ENCODE measurements at places on chromosomes 5 and 9.

DNA sequence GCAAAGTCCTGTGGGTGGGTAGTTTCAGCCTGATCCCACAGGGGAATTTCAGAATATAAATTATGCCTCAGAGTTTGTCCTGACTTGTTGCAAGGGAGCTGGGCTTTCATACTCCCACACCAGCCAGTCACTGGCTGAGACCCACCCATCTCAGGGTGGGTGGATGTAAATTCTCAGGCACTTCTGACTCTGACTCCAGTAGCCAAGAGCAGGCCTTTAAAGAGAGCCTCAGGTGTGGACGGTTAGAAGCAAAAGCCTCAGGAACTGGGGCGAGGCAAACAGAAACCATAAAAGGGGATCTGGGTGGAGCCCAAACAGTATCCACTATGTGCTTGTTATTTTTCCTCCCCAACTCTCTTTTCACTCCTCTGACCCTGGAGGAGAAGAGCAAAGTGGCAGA, 28.6 kb upstream of the FBXW11 start:
- no peak for DNase-seq

- no peak for DNase-seq
These were observed 381.6 kb upstream of the PRR16 start for GRCh38 chr5:120082316-120083068.

DNA sequence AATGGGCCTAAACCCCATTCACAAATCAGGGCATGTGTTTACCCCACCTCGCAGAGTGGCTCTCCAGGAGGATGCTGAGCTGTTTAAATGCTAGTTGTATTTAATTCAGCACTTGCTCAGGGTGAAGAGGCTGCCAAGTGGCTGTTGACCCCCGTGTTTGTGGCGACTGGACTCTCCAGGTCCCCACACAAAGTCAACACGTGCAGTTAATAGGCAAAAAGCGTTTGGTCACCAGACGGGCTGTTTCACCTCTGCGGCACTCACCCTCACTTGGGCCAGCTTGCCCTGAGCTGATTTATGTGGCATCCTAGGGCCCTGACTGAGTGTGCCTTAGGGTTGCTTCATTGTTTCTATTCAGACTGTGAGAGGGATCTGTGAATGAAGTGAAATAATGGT, 152.3 kb downstream of the GAS1 start:
- no peak for DNase-seq

DNA sequence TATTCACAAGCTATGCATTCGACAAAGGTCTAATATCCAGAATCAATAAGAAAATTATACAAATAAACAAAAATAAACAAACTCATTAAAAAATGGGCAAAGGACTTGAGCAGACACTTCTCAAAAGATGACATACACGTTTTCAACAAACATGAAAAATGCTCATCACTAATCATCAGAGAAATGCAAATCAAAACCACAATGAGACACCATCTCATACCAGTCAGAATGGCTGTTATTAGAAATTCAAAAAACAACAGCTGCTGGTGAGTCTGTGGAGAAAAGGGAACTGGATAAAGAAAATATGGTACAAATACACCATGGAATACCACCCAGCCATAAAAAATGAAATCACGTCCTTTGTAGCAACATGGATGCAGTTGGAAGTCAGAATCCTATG, 45.1 kb upstream of the PUM3 start:
- no peak for DNase-seq

DNA sequence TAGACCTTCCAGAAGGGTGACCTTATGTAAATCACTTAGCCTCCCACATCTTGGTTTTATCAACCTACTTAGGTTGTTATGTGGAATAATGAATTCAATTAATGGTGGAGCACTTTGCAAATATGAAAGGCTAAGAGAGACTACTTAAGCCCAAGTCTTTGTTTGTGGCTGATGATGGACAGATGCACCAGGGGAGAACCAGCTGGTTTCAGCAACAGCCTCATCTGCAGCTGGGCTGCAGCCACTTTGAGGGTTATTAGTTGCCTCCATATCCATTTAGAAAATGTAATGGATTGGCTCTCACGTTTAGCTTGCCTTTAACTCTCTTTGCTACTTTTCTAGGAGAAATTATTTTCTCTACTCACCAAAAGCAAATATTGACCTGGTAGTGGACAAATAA, 146.6 kb downstream of the ESM1 start:
- DNase-seq = no peak

DNA sequence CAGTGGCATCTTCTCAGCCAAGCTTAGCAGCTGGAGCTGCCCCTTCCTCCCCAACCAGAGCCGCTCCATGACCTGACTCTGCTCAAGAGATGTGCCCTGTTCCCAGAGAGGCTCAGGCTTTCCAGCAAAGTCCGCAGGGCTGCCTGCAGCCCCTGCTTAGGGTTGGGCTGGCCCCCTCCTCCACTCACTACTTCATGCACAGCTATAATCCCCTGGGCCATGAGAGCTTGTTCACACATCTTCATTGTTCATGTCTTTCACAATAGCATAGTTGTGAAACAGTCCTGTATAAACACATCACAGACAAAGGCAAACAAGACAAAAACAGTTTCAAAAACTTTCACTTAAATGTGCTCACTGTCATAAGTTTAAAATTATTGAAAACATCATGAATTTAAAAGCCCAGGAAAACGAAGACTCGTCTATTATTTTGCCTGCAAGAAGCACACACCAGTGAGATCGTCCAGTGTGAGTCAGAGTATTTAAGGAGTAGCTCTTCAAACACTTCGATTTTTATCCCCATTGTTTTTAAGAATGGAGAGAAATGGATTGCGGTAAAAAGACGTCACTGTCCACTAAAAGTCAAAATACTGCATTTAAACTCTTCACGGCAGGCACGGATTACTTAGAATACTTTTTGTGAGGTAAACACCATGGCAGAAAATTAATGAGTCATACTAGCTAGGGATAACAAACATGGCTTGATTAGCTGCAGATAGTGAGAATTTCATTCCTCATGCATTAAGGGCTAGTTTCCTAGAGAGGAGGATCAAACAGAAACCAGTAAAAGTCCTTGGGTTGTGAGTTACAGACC, 40.7 kb upstream of the S1PR3 start:
- DNase-seq = no peak

GRCh38 chr9:21144603-21145002, 3.0 kb upstream of the IFNW1 start:
- DNase-seq = no peak

GRCh38 chr5:173001229-173001841, 17.8 kb downstream of the ATP6V0E1 start:
- DNase-seq = no peak

- no peak for DNase-seq
These were observed 161.0 kb upstream of the TUT7 start for GRCh38 chr9:86515221-86515620.

- no peak for DNase-seq
These were observed 21.6 kb downstream of the NKX2-5 start for GRCh38 chr5:173213236-173213933.

GRCh38 chr9:23663536-23663935, 162.5 kb downstream of the ELAVL2 start:
- DNase-seq = no peak

DNA sequence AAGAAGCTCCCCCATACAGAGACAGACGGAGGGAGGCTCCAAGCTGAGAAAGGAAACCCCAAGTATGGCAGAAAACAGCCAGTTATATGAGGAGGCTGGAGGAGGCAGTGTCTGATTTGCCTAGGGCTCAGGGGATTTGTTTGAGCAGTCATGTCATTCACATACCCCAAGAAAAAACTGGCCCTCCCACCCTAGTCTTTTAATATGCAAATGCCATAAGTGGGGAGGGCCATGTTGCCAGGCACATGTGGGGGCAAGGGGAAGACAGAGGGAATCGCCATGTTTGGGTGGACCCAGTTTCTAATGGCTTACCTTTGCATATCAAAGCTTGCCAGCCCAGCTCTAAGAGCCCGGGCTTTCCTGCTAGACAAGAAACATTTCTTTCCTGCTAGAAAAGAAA, 1163.8 kb downstream of the TAF11L14 start:
- no peak for DNase-seq

DNA sequence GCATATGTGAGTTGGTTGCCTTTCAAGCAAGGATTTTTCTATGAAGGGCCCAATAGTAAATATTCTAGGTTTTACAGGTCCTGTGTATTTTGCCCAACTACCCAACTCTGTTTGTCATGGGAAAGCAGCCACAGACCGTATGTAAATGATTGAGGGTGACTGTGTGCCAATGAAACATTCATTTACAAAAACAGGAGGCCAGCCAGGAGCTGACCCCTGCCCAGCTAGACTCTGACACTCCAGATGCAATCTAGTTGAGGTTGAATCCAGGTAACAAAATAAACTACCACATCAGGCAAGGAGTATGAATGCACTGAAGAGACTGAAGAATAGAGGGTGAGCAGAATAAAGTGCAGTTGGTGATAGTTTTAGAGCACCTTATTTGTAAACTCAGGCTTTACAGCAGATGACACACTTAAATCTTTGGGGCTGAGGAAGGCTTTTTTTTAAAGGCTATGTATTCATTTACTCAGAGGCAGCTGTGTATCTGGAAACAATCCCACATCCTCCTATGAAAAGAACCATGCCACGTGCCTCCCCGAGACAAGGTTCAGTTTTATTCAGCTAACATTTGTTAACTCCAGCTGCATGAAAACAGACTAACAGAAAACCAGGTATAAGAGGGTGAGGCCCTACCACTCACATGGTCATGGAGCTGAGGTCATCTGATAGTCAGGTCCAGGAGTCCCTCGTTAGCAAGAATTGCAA, 60.7 kb downstream of the SLC1A1 start:
- no peak for DNase-seq

- no peak for DNase-seq
These were observed 3.2 kb downstream of the SNX30 start for GRCh38 chr9:112753725-112754124.

- DNase-seq = no peak
These were observed 5.8 kb upstream of the NKD2 start for GRCh38 chr5:1002836-1003235.

GRCh38 chr5:88377705-88378656, 109.3 kb upstream of the TMEM161B start:
- DNase-seq = no peak

- no peak for DNase-seq
These were observed 150.3 kb upstream of the SPRY4 start for GRCh38 chr5:142475102-142475513.

GRCh38 chr9:80030801-80031200, 459.0 kb downstream of the TLE4 start:
- no peak for DNase-seq

GRCh38 chr9:134964271-134965055, 46.8 kb upstream of the FCN1 start:
- DNase-seq = no peak

GRCh38 chr5:79416499-79416898, 97.4 kb downstream of the HOMER1 start:
- no peak for DNase-seq

GRCh38 chr5:112279082-112279481, 140.0 kb downstream of the EPB41L4A start:
- DNase-seq = no peak

Measured in frontal cortex (tissue), 4 donors.